ENCODE measurements at places on chromosomes 13 and 19.

DNA sequence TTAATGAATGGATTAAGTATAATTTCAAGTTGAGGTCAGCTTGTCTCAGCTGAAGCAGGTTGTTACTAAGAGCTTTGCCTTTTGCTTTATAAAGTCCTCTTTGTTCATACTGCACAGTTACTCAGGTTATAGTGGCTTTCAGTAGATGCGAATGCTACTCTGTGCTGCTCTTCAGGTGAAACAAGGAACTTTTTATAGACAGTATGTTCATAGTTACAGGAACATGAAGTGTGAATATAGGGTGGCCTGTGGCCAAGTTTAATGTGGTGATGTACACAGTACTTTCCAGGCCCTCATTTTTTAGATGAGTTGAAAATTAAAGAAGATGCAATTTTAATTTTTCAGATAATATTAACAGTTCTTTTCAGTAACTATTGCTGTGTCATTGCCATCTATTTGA, 20.8 kb downstream of the SUGT1 start:
- no peak for DNase-seq

DNA sequence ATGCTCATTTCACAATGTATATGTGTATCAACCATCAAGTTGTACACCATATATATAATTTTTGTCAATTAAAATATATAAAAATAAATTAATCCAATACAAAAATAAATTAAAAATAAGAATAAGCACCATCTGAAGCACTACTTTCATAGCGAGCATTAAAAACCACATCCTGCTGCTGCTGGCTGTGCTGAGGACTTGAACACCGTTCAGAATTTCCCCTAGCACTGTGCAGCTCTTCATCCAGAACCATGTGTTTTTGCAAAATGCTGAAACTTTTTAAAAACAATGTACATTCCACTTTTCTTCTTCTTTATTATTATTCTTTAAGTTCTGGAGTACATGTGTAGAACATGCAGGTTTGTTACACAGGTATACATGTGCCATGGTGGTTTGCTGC, 40.0 kb upstream of the FOXO1 start:
- no peak for DNase-seq

DNA sequence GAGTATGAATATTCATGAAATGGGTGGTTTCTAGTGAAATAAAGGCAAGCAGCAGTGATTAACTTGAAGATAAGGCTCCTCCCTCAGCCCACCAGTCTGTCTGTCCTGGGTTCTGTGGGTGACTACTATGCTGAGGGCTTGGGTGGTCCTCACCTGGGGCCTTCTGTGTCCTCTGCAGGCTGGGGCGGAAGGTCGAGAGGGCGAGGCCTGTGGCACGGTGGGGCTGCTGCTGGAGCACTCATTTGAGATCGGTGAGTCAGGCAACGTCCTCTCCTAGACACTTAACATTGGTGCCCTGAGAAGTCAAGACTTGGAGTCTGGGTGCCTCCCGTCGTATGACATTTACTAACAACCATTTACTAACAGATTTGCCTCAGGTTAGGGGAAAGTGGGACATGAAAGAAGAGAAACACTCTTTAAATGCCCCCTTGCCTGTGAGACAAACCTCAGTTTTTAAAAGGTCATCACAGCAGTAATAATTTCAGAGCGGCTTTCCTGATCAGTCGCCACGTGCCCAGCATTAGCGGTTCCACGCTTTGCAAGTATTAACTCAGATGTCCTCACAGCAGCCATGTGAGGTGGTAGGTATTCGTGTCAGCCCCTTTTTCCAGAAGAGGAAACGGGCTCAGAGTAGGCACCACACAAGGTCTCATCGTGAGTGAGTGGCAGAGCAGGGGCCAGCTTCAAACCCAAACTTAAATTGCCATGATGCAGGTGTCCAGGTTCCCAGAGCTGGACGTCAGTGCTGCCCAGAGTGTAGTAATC, 1.3 kb upstream of the GARIN5A start:
- DNase-seq: no peak

DNA sequence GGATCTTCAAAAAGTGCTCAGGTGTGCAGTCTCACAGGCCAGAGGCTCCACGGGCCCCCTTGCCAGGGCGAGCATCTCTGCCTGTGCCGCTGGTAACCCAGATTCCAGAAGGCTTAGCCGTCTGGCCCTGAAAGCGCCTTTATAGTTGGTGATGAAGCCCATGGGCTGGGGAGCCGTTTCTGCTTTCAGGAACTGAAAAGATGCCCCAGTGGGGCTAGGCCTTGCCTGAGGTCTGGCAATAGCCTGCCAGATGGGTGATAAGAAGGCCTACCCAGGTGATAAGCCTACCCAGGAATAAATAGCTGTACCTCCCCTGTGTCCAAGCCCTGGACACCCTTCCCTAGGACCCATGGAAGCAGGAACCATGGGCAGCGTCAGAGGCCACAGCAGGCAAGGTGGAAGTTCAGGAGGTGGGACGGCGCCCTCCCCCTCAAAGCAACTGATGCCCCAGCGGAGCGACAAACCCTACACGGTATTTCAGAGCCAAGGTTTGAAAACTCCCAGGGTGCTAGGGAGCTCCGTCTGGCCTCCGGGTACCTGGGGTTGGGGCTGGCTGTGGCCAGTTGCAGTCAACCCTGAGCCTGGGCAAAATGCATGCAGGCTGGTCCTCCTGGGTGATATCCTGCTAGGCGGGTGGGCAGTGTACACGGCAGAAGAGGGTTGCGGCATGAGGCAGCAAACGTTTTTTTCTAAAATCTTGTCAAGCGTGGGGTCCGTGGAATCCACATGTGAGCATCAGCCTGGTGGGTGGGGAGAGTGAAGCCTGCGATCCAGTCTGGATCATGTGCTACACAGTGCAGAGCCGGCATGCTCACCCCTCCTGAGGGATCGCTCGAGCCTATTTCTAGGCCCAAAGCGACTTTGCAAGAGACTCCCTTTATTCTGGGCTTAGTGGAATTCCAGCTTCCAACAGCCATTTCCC, 45.3 kb downstream of the ACTN4 start:
- DNase-seq: no peak

- no peak for DNase-seq
Observed at GRCh38 chr13:19182536-19182935, 912 bp upstream of the TUBA3C start.

DNA sequence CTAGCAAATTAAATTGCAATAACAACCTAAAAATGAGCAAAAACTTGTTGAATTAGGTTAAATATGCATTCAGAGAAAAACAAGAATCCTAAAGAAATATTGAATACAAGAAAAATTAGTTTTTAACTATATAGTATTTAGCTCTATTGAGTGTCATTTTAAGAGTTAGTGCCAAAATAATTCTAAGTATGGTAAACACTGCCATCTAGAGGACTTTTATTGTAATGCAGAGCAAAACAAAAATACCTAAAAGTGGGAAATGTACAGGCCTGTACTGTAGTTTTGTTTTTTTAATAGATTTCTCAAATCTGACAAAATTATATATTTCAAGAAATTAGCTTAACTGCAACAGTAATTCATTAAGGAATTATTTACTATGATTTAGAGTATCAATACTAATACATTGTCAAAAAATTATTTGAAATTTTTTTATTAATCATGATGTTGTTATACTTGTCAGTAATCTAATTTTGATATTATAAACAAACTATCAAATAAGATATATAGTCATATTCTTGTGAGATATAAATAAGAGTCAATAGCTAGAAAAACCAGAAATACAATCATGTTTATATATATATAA, 8.2 kb upstream of the PCDH9 start:
- no peak for DNase-seq

DNA sequence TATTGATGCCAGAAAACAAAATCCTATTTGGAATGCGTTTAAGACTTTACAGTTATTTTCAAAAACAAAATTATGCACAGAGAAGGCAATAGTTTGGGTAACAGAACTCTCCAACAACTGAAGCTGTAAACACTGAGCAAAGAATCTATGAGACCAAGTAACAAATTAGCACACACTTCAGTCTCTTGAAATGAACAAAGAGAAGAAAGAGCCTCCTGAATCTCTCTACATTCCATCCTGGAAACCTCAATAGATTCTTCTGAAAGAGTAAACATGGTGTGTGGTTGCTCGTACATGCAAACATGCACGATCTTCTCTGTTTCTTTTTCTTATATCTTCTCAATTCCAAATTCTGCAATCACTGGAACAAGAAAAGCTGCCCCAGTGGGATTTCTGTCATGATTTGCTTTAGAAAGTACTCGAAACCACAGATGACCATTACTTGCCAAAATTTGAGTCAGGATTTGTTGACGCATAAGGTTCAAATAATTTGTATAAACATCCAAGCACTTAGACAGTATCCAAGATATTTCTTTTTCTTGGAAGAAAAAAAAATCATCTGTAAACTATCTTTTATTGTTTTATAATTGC, 137.9 kb upstream of the DACH1 start:
- DNase-seq: no peak

DNA sequence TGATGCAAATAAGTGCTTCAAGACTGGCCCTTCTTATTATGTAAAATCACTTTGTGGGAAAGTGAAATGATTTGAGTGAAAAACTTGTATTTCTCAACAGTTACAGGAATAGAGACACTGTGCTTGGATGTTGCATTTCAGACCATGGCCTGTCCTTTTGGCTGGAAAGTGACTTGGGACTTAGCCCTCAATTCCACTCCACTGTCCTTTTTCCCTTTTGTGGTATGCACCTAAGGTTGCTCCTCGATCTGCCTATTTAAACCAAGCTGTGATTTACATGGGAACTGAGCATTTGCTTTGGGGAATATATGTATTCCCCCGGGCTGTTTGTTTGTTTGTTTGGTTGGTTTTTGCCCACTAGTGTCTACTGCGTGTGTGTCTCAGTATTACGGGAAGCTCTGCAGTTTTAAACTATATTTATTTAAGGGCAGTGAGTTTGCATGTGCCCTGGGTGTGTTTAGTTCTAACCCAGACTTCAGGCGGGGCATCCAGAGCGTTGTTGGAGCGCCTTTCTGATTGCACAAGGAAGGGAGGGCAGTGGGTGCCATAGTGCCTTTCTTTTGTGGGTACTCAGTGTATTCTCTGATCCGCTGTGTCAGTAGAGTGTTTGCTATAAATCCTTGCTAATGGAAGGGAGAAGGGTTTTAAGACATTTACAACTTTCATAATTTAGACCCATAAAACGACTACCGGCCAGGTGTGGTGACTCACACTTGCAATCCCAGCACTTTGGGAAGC, 18.2 kb upstream of the RNF113B start:
- DNase-seq: no peak

DNA sequence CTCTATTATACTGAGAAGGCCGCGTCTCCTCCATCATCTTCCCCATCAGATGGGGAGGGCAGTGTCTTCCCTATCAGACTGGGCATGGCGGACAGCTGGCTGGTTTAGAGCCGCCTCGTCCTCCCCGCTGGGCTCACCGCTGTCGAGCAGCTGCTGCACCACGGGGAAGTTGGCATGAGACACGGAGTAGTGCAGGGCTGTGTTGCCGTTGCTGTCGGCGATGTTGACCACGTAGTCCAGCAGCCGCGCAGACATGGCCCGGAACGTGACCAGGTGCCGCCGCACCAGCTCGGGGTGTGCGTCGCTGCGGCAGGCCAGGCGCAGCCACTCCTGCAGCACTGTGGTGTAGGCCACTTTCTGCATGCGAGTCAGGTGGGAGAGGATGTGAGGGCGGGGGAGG, 18.8 kb upstream of the SPC24 start:
- DNase-seq: no peak

DNA sequence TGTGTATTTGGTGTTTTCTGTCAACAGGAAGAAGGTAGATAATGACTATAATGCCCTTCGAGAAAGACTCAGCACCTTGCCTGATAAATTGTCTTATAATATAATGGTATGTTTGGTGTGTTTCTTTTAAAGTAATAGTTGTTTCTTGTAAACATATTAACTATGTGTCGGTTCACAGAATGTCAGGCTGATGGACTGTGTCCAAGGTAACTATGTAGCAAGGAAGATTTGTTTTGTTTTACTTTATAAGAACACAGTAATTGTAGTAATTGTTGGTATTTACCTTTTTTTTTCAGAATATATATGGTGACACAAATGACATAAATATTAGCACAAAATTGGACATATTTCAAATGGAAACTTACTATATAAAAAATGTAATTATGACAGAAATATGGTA, 43.2 kb downstream of the URI1 start:
- DNase-seq: no peak

GRCh38 chr13:41675306-41675705, 218.0 kb downstream of the RGCC start:
- DNase-seq: no peak

GRCh38 chr13:31011901-31012654, 79.6 kb downstream of the TEX26 start:
- DNase-seq: peak; percentile 26

DNA sequence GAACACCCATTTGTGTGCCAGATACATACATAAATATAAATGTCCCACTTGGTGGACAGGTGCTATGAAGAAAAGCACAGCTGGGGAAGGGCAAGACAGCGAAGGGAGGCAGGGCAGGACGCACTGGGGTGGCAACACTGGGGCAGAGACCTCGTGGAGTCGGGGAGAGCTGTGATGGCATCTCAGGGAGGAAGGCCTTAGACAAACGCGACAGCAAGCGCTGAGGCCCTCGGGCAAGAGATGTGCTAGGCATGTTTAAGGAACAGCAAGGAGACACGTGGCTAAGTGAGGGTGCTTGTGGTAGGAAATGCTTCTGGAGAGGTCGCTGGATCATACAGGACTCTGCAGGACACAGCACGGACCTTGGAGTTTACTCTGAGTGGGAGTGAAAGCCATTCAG, 23.3 kb upstream of the CCNP start:
- DNase-seq: no peak

GRCh38 chr19:5563935-5564612, 3.7 kb downstream of the TINCR start:
- no peak for DNase-seq

DNA sequence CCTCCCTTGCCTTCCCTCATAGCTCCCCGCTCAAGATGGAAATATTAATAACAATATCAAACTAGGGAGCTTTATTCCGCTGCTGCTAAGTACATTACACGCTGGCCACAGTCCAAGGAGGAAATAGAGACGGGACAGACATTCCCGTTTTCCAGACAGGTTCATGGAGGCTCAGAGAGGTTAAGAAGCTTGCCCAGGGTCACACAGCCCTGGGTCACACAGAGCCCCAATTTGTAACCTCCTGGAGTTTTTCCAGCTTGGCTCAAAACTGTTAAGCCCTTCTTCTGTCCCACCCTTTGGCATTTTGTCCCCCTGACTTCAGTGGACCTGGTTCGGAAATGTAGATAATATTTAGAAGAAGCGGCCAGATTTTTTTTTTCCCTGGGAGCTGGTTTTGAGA, 2.0 kb downstream of the BICRA start:
- no peak for DNase-seq

Data from GM12891 (cell line).